ENCODE measurements at places on chromosomes 1 and 21.

DNA sequence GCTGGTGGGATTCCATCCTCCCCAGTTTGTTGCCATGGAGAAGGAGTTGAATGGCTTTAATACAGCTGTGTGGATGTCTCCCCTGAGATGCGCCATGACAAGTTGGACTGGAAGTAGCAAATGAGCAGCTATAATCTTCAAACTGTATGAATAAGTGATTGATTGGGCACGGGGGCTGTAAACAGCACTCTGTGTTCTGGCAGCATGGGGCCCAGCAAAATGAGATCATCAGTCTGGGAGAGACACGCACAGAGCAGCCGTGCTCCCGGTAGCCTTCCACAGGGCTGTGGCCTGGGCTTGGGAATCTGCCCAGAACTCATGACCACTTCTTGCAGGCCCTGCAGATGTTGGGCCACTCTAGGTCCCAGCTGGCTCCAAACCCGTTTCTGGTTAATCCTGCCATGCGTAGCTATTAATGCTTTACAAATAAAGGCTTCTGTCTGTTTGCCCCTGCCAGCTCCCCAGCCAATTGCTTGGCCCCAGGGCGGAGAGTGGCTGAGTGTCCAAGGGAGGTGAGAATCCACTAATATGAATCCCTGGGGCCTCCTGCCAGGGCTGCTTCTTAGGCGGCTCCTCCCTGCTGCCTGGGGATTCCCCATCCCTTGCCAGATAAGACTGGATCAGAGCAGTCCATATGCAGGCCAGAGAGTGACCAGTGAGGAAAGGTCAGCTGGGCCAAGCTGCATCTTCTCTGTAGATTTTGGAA lies 642.9 kb downstream of the AJAP1 start:
- no peak for DNase-seq

GRCh38 chr1:38029685-38030511 lies 16.7 kb downstream of the POU3F1 start:
- peak; percentile 40 for DNase-seq

DNA sequence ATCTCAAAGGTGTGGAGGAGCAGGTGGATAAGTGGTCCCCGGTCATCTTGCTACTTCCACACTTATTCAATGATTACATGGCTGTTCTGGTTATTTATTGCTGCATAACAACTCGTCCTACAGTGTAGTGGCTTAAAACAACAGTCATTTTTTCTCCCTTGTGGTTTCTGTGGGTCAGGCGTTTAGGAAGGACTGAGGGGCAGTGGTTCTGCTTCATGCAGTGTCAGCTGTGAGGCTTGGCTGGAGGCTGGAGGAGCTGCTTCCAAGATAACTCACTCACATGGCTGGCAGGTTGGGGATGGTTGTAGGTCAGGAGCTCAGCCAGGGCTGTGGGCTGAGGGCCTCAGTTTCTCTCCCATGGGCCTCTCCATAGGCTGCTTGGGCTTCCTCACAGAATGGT lies 5.9 kb upstream of the SLC6A17 start:
- no peak for DNase-seq

DNA sequence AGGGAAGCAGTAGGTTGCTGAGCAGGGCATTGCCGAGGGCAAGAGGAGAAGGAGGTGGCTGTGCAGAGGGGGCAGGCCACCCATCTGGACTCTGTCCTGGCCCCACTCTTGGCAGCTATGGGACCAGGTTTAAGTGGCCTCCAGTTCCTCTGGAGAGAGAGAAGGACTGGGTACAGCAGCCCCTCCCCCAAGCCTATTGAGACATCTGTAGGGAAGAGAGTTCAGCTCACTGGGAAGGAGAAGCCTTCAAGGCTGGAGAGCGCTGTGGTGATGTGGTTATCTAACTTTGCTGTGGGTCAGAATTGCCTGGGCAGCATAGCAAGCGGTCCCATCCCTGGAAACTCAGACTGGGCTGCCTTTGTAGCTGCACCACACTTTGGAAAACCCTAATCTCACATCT lies 93.9 kb downstream of the KCNJ15 start:
- no peak for DNase-seq

- no peak for DNase-seq
Observed at GRCh38 chr1:23556635-23557470, 2.4 kb downstream of the ID3 start.

DNA sequence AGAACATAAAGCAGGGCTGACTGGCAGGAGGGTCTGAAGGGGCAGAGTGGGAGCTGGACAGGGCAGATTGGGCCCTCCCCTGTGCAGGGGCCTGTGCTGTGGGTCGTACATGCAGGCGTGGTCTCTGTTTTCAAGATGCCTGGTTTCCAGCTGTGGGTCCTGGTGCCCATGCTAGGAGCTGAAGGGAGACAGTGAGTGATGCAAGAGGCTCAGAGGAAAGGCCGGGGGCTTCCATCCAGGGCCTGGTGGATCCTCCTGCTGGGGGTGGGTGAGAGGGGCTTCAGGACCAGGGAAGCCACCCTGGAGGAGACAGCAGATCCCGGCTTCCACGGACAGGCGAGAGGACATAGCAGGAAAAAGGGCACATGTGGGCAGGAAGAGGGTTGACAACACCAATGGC lies 349.0 kb upstream of the VAMP3 start:
- DNase-seq, result no peak

Measured in activated gamma-delta T cell treated with Interleukin-2 at 50 U/mL for 16 hours (primary cell).